ENCODE measurements at places on chromosomes 3 and 15.

GRCh38 chr15:67998599-67999133 is 55.4 kb upstream of the PIAS1 start:
- no peaks in the 10 kb centered on the region for H3K36me3 ChIP-seq
- no peaks in the 10 kb centered on the region for H3K4me1 ChIP-seq
- H3K27ac ChIP-seq: no peak overlapping the region
- no peak overlapping the region for H3K4me3 ChIP-seq
- H3K27me3 ChIP-seq: no peaks in the 10 kb centered on the region

DNA sequence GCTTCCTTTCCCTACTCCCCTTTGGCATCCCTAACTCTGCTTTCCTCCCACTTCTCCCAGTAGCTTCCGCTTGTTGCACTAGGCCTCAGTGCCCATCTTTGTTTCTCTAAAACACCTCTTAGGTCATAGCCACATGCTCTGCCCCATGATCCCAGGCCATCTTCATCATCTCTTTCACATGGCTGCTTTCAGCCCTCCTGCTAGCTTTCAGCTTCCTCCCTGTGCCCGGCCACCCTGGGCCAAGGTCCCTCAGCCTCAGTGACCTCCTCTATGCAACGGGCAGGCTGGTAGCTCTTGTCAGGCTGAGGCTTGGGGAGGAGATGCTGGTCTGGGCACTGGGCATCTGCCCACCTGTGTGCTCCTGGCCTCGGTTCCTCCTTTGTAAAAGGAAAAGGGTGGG is 2.3 kb downstream of the PLEKHO2 start:
- H3K27me3 ChIP-seq: no peaks in the 10 kb centered on the region
- no peak for DNase-seq
- H3K4me3 ChIP-seq: peak overlapping the region; percentile 95
- H3K4me1 ChIP-seq: peaks cover 6% of the 10 kb centered on the region
- peak overlapping the region; percentile 96 for H3K27ac ChIP-seq

DNA sequence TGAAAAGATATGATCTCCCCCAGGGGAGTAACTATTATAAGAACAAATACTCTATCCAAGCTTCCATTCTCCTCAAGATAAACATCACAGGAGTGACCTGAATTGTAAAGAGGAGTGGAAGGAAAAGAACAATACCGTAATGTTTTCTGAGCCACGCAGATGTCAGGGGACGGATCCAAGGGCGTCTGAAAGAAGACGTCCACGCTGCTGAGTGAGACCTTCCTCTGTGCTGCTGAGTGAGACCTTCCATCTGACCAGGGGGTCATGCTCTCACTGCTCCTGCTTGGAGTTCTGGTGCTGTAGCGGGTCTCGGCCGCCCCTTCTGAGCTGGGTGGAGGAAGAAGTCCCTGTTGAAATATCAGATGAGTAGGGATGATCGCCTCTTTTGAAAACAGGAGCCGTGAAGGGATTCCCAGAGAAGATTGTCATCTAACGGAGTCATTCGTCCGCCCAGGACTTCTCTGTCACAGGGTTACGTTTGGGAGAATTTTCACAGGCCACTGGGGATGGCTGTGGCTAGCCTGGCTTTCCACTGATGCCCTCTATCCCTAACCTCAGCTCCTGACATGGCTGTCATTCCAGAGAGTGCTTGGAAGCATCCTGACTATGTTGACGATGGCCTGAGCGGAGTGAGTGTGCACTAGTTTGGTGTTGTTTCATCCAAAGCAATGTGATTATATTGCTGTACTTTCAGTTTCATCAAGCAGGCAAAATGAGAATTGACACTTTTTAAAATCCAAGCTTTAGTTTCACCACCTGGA is 184.9 kb downstream of the APBA2 start:
- H3K36me3 ChIP-seq: no peaks in the 10 kb centered on the region
- DNase-seq: no peak
- H3K4me3 ChIP-seq: no peak overlapping the region
- H3K27ac ChIP-seq: no peak overlapping the region
- H3K4me1 ChIP-seq: no peaks in the 10 kb centered on the region

DNA sequence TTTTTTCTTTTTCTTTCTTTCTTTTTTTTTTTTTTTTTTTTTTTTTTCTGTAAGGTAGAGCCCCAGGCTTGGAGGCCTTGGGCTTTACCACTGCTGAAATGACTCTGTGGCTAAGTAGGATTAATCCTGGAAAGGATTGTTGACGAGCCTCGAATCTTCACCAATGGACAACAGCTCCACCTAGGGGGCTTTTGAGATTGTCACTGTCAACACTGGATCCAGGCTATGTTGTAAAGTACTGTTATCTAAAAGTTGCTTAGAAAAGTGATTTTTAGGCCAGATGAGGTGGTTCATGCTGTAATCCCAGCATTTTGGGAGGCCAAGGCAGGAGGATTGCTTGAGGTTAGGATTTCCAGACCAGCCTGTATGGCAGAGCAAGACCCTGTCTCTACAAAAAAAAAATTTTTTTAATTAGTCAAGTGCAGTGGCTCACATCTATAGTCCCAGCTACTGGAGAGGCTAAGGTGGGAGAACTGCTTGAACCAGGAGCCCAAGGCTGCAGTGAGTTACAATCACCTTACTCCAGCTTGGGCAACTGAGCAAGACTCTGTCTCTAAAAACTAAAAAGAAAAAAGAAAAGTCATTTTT is 41.6 kb downstream of the KLHL18 start:
- DNase-seq: no peak
- H3K27me3 ChIP-seq: no peaks in the 10 kb centered on the region
- H3K4me3 ChIP-seq: no peak overlapping the region
- no peaks in the 10 kb centered on the region for H3K36me3 ChIP-seq

DNA sequence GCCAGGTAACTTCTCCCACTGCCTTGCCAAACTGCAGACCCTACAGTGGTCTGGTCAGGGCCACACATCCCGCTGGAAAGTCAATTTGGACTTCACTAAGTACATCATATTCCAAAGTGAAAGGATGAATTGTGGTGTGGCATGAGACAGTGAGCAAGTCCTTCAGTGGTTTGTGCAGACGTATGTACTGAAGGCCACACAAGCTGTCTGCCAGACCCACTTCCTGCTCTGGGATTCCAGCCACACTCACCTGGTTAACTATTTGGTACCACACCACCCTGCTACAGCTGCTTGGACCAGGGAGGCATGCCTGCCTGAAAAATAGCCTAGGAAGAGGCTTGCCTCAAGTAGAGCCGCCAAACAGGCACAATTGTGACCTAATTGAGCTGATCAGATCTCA is 94.1 kb upstream of the STRIT1 start:
- no peaks in the 10 kb centered on the region for H3K4me1 ChIP-seq
- DNase-seq: no peak
- H3K27ac ChIP-seq: no peak overlapping the region
- no peaks in the 10 kb centered on the region for H3K36me3 ChIP-seq

GRCh38 chr15:87631775-87632174 is 624.8 kb downstream of the NTRK3 start:
- H3K27ac ChIP-seq: no peak overlapping the region
- H3K36me3 ChIP-seq: no peaks in the 10 kb centered on the region
- H3K4me3 ChIP-seq: no peak overlapping the region
- no peaks in the 10 kb centered on the region for H3K4me1 ChIP-seq
- H3K27me3 ChIP-seq: no peaks in the 10 kb centered on the region

DNA sequence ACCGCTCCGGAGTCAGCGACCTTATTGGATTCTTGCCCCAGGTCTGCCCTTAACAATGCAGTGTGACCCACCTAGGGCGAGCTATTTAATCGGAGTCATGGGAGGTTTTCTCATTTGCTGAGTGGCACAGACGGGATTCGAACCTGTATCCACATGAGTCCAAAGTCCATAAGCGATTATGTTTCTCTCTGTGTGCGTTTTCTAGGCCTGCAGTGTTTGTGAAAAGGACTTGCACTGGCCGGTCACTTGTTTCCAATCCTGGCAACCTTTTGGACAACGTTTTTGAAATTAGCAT is 691 bp upstream of the HDGFL3 start:
- no peaks in the 10 kb centered on the region for H3K36me3 ChIP-seq
- H3K27me3 ChIP-seq: no peaks in the 10 kb centered on the region
- peak overlapping the region; percentile 98 for H3K27ac ChIP-seq
- no peak for DNase-seq

- H3K36me3 ChIP-seq: no peaks in the 10 kb centered on the region
- no peak overlapping the region for H3K27ac ChIP-seq
- H3K4me1 ChIP-seq: no peaks in the 10 kb centered on the region
- H3K4me3 ChIP-seq: no peak overlapping the region
- H3K27me3 ChIP-seq: no peaks in the 10 kb centered on the region
Measured at GRCh38 chr15:29043736-29044502, 158.1 kb downstream of the APBA2 start.

GRCh38 chr3:149954812-149955211 is 15.9 kb downstream of the PFN2 start:
- no peak for DNase-seq
- H3K36me3 ChIP-seq: no peaks in the 10 kb centered on the region
- H3K4me1 ChIP-seq: peaks cover 5% of the 10 kb centered on the region
- no peak overlapping the region for H3K4me3 ChIP-seq
- no peak overlapping the region for H3K27ac ChIP-seq

GRCh38 chr3:154496978-154497377 is 67.0 kb upstream of the GPR149 start:
- no peaks in the 10 kb centered on the region for H3K36me3 ChIP-seq
- H3K27ac ChIP-seq: no peak overlapping the region
- no peaks in the 10 kb centered on the region for H3K27me3 ChIP-seq
- H3K4me1 ChIP-seq: no peaks in the 10 kb centered on the region
- no peak for DNase-seq

GRCh38 chr3:129618901-129619671 is 12.6 kb upstream of the PLXND1 start:
- H3K27ac ChIP-seq: peak overlapping the region; percentile 68
- no peaks in the 10 kb centered on the region for H3K36me3 ChIP-seq

DNA sequence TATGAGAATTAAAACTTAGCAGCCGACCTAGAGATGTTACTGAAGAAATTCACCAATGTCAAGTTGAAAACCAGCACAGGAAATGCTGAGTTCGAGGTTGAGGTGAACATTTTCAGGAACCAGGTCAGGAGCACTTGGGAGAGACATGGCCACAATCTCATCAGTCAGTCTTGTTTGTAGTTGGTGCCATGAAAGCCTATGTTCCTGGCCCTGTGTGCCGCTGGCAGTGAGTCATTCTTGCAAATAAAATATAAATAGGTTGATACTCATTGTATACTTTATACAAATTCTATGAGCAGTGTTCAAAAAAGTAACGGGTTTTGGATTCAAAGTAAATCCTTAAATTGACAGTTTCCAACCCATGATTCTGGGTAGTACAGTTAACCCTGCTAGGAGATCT is 1.5 kb upstream of the FSIP1 start:
- no peaks in the 10 kb centered on the region for H3K4me1 ChIP-seq
- H3K27me3 ChIP-seq: no peaks in the 10 kb centered on the region
- H3K36me3 ChIP-seq: no peaks in the 10 kb centered on the region
- no peak for DNase-seq
- no peak overlapping the region for H3K4me3 ChIP-seq

DNA sequence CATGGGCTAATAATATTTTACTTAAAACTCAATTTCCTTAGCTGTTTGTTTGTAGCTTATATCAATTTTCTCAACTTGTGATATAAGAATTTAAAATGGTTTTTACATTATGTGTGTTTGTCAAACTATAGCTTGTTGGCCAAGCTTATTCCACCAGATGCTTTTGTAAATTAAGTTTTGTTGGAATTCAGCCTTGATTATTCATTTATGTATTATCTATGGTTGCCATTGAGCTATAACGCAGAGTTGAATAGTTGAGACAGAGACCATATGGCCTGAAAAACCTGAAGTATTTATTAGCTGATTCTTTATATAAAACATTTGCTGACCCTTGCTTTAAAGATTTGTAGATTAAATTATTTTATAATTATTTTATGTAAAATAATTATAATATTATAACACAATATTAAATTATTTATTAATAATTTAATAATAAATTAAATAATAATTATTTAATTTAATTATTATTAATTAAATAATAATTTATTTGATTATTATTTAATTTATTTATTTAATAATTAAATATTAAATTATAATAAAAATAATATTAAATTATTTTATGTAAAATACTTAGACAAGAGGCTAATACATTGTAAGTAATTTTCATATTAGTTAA is 779.6 kb upstream of the NECTIN3 start:
- no peak overlapping the region for H3K27ac ChIP-seq
- H3K27me3 ChIP-seq: no peaks in the 10 kb centered on the region
- no peaks in the 10 kb centered on the region for H3K4me1 ChIP-seq
- no peaks in the 10 kb centered on the region for H3K36me3 ChIP-seq

DNA sequence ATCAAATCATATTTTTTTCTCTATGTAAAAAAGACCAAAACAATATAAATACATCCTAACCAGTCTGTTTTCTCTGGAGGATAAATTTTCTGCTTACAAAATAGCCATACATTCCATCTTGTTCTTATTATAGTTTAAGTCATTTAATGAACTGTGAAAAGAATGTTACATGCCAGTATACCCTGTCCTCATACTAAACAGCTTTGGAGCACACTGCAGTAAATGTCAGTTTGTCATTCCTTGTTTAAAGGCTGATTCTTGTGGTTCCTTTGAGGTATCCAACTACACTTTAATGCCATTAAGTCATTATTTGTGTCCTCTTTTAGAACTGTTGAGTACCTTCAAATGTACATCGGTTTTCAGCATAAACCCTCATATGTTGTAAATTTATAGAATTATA is 52.7 kb upstream of the DCBLD2 start:
- H3K27me3 ChIP-seq: no peaks in the 10 kb centered on the region
- H3K4me1 ChIP-seq: no peaks in the 10 kb centered on the region
- no peak overlapping the region for H3K4me3 ChIP-seq
- H3K27ac ChIP-seq: no peak overlapping the region
- no peaks in the 10 kb centered on the region for H3K36me3 ChIP-seq
- DNase-seq: no peak

GRCh38 chr3:49295489-49296058 is 18.5 kb upstream of the C3orf62 start:
- H3K36me3 ChIP-seq: peaks cover 9% of the 10 kb centered on the region
- H3K27ac ChIP-seq: no peak overlapping the region
- H3K4me1 ChIP-seq: no peaks in the 10 kb centered on the region
- no peaks in the 10 kb centered on the region for H3K27me3 ChIP-seq
- DNase-seq: no peak
- no peak overlapping the region for H3K4me3 ChIP-seq

- H3K27ac ChIP-seq: peak overlapping the region; percentile 98
- no peak for DNase-seq
- no peaks in the 10 kb centered on the region for H3K27me3 ChIP-seq
- H3K36me3 ChIP-seq: no peaks in the 10 kb centered on the region
Measured at GRCh38 chr15:31328969-31329639, 2.5 kb downstream of the KLF13 start.

GRCh38 chr15:101203607-101204189 is 48.1 kb downstream of the CHSY1 start:
- H3K27me3 ChIP-seq: no peaks in the 10 kb centered on the region
- peaks cover 3% of the 10 kb centered on the region for H3K4me1 ChIP-seq
- no peak overlapping the region for H3K27ac ChIP-seq
- no peaks in the 10 kb centered on the region for H3K36me3 ChIP-seq

All from breast epithelium (tissue), 4 donors.